ENCODE measurements at places on chromosomes 1 and 21.

DNA sequence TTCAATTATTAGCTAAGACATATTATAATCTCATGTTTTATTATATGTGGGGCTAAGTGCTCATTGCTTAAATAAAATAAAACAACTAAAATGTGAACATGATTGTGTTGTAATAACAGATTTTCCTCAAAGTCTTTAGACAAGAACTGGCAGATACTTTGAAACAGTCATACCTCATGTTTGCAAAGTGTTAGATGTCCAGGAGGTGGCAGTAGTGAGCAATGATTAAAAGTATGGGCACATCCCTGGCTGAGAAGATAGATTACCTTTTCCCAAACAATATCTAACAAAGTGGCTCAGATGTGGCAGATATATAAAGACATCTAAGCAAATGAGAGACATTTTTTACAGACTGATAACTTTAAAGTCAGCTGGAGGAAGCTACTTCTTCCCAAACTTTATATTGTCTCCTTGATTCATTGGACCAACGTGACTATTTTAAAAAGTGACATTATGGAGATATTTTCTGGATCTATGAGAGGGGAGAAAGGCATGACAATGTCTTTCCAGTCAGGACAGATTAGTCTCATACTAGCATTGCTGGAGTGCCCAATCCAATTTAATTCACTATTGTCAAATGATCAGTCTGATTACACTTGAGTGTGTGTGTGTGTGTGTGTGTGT is 269.8 kb downstream of the S1PR1 start:
- peak; percentile 27 for DNase-seq

DNA sequence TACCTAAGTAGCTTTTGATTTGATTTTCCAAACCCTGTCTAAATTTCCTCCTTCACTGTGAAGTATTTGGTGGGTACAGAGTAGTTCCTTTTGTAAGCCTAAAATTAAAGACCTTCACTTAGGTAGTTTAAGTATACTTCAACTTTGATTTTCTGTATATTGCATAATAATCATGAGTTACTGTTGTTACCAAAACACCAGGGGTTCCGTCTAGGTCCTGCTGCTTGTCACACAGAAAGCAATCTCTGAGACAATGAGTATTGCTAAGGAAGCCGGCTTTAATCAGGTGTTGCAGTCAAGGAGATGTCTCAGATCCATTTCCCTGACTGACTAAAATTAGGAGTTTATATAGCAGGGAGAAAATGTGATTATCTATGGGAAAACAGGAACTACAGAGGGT is 15.3 kb downstream of the RPS6KC1 start:
- no peak for DNase-seq

GRCh38 chr1:221137666-221138065 is 258.4 kb downstream of the HLX start:
- no peak for DNase-seq

DNA sequence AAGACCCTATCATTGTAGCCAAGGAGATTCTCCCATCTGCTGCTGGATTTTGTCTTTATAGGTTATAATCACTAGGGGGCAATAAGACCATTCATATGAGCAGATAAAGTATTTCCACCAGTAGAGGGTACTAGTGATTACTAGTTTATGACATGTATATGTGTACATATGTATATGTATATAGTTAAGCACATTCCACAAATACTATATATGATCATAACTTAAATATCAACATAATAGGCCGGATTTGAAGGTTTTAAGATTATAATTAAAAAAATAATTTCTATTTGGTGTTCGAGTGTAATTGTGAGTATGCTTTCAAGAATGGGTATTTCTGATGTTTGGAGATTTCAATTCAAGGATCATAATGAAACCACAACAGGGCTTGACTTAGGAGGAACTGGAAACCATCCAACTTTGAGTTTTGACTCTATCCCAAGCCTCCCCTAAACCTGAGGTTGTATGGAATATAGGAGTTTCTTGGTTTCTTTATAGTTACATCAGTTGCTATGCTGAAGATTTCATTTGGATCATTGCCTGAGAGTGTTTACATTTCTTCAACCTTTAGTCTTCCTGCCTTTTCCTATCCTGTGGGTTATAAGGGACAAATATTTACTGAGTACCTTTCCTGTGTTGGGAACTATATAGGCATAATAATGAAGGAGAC is 16.9 kb downstream of the TCEANC2 start:
- peak; percentile 65 for DNase-seq

DNA sequence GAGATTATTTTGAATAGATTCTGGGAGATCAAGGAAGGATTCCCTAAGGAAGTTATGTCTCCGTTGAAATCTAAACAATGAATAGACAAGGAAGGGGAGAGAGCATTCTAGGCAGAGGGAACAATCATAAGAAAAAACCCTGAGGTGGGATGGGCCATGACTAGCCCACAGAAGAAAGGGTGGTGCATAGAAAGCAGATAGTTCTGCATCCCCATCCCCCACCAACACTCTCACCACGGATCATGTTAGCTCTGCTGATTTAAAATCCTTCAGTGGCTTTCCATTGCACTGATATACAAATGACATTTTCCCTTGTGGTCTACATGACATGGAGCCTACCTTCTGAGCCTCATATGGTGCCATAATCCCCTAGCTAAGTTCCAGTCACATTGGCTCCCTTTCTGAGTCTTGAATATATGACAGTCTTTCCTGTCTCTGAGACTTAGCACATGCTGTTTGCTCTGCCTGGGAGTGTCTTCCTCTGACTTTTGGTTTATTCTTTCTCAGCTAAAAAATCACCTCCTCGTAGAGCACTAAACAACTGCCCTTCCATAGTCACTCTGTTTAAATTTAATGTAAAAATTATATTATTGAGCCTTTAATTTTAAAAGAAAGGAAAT is 15.2 kb downstream of the SCMH1 start:
- DNase-seq = no peak

- no peak for DNase-seq
Measured at GRCh38 chr1:74467786-74468377, 44.5 kb downstream of the LRRC53 start.

GRCh38 chr1:112502826-112503225 is 5.9 kb upstream of the WNT2B start:
- no peak for DNase-seq

GRCh38 chr1:113928941-113929749 is at the start of gene HIPK1:
HIPK1 (plus strand) TSS chr1:113929324.
- peak; percentile 83 for DNase-seq

GRCh38 chr1:101595881-101596374 is 359.1 kb downstream of the S1PR1 start:
- no peak for DNase-seq

DNA sequence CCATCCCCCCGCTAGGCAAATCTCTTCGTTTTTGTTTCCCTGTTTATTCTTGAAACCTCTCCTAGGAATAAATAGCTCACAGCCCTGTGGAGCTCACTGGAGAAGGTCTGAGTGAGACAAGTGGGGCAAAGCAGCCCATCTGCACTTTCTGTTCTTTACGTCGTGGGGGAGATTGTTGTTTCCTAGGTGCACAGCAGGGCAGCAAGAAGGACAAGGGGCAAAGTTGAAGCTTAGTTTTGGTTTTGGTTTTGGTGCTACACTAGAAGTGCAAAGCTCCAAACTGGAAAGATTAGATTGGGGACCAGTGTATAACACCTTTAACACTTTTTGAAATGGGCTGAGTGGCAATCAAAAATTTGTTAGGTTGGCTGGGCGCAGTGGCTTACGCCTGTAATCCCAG is 76.6 kb downstream of the GPR88 start:
- DNase-seq = no peak

GRCh38 chr21:29315131-29315749 is 16.5 kb downstream of the BACH1 start:
- no peak for DNase-seq

GRCh38 chr1:93374334-93375106 is 28.8 kb downstream of the DR1 start:
- DNase-seq = no peak

DNA sequence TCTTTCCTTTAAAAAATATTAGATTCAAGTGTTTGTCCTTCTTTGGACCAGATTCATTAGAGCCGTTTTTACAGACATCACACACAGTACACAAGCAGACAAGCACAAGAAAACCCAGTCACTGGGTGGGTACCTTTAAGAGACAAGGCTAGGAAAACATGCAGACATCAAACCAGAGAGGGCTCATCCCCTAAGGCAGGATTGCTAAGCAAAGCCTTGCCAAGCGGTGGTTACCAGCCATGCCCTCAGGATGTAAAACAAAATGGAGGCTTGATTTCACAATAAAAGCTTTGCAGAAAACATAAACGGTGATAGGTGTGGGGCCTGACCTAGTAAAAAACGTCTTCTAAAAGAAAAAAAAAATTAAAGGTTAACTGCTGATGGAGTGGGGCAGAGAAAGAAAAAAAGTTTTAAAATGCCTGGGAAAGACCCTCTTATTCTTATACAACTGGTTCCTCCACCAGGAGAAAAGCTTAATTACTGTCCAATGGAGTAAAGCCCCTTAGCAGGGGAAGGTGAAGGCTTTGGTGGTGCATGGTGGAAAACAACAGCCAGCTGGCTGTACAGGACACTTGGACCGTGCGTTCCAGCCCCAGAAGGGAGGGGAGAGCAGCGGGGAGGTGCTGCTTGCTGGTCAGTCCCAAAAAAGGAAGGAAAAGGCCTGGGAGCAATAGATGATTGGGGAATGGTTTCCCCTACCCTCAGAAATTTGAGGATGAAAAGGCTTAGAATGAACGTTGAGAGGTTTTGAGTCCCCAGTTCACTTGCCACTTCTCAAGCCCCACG is 30.4 kb upstream of the FMO1 start:
- DNase-seq = no peak

DNA sequence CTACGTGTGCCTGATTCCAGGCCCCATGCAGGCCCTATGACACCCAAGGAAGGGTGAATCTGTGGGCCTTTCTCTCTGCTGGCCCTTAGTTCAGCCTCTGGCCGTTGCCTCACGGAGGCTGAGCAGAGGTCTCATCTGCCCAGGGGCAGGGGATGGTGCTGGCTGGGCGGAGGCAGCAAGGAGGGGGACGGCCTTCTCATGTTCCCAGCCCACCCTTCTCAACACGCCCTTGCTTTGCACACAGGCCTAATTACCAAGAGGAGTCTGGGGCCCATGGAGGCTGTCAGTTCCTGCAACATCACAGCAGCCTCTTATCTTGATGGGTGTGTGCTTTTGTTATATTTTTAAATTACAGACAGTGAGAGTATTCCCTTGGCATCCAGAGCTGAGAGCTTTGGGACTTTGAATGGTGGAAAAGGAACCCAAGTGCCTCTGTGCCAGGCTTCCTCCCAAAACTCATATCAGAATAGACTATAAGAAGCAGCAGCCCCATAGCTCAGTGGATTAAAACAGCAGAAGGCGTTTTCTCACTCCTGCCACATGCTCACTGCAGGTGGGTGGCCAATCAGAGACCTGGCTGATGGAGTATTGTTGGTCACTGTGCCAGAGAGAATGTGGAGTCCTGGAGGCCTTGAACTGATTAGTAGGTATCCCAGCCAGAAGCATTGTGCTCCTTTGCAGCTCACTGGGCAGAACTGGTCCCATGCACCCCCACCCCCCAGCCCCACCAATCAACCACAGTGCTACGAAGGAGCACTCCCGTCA is 164.9 kb downstream of the CAMTA1 start:
- DNase-seq = no peak

DNA sequence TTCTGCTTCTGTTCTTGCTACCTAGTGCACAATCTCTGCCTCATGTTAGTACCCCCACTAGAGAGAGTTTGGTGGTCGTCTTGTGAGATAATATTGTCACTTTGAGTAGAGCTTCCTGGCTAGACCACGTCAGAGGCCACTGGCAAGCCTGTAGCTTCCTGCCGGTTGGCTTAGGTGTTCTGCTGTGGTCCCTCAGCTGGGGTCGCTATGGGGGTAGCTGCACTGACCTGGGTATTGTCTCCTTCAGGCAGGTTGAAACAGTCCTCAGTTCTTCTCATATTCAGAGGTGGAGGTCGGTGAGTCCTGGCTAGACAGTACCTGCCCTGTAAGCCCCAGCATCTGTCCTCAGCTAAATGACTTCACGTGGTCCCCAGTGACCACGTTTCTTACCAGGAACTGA is 86.2 kb downstream of the C1orf94 start:
- no peak for DNase-seq

- DNase-seq = no peak
Measured at GRCh38 chr1:204975568-204976235, 67.3 kb upstream of the CNTN2 start.

DNA sequence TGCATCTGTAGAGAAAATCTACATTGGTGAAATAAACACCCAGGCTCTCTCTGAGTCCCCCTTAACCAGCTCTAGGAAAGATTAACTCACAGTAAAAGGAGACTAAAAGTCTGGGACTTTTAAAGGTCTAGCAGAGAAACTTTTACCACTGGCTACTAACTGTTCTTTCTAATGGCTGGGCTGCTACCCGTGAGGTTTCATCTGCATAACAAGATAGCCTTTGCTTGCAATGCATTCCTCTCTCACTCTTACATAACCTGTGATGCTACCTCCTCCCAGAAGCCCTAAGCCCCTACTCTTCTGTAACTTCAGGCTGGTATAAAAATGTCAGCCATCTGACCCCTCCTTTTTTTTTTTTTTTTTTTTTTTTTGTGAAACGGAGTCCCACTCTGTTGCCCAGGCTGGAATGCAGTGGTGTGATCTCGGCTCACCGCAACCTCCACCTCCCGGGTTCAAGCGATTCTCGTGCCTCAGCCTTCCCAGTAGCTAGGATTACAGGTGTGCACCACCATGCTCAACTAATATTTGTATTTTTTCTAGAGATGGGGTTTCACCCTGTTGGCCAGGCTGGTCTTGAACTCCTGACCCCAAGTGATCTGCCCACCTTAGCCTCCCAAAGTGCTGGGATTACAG is 344.2 kb downstream of the RGS7 start:
- DNase-seq = no peak

DNA sequence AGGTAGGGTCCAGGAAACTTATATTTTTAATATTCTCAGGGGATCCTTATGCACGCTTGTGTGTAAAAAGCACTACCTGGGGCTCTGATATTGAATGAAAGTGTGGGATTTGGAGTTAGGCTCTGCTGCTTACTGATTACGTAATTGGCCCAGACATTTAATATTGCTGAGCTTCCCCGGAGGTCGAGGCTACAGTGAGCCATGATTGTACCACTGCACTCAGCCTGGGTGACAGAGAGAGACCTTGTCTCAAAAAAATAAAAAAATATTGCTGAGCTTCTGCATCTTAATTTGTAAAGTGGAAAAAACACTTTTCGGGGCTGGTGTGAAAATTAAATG is 62.2 kb upstream of the KIF26B start:
- DNase-seq = no peak

DNA sequence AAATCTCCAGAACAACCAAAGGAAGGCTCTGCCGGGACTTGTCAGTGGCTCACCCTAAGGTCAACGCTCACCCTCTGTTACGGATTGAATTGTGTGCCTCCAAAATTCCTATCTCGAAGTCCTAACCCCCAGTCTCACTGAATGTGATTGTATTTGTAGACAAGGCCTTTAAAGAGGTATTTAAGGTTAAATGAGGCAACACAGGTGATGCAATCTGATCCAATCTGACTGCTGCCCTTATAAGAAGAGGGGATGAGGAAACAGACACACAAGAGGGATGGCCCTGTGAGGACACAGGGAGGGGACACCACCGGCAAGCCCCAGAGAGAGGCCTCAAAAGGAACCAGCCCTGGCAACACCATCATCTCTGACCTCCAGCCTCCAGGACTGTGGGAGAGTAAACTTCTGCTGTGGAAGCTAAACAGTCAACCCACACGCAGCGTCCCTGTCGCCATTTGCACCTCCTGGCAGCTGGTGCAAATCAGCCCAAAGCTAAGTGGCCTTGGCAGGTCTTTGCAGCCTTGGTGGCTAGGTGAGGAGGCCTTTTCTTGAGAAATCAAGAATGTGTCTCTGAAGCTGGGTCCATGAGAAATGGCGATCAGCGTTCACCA is 24.2 kb downstream of the UBASH3A start:
- no peak for DNase-seq

- DNase-seq = no peak
Measured at GRCh38 chr1:33045246-33045645, 8.6 kb upstream of the AK2 start.

- no peak for DNase-seq
Measured at GRCh38 chr1:15186073-15186845, 32.7 kb downstream of the TMEM51 start.

Measured in SW 1271 (cell line).